ENCODE measurements at places on chromosomes 3 and 15. TPM values are rescaled to one million over a fixed set of nuclear protein-coding genes. Genes with fewer than 3 reads are reported as not detected.

Gene CA12
- total RNA-seq: 9.5 TPM

Gene GRAMD2A
- total RNA-seq: 4.4 TPM

- DNase-seq: no peak
Measured at GRCh38 chr3:5653426-5654143, 466.1 kb downstream of the EDEM1 start.

DNA sequence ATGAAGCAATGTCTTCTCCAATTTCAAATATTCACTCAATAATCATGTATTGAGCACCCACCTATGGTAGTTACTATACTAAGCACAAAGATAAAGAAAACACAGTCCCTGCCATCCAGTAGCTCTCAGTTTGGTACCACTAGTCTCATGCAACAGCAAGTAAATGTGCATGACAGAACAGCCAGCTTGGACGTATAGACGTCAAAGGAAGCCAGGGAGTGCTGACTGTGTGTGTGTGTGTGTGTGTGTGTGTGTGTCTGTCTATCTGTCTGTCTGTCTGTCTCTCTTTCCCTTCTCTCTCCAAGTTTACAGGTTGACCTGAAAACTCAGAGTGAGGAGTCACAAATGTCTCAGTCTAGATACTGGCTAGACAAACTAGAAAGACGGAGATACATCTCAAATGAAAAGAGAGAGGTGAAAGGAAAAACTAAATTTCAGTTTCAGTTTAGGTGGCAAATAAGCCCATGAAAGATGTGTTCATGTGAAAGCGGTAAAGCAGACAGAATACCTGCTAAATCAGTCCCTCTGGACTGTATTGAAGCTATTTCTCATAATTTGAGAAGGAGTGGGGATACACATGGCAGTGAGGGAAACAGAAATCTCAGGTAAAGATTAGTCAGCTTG, 141.1 kb upstream of the PTPRG start:
- DNase-seq: no peak

DNA sequence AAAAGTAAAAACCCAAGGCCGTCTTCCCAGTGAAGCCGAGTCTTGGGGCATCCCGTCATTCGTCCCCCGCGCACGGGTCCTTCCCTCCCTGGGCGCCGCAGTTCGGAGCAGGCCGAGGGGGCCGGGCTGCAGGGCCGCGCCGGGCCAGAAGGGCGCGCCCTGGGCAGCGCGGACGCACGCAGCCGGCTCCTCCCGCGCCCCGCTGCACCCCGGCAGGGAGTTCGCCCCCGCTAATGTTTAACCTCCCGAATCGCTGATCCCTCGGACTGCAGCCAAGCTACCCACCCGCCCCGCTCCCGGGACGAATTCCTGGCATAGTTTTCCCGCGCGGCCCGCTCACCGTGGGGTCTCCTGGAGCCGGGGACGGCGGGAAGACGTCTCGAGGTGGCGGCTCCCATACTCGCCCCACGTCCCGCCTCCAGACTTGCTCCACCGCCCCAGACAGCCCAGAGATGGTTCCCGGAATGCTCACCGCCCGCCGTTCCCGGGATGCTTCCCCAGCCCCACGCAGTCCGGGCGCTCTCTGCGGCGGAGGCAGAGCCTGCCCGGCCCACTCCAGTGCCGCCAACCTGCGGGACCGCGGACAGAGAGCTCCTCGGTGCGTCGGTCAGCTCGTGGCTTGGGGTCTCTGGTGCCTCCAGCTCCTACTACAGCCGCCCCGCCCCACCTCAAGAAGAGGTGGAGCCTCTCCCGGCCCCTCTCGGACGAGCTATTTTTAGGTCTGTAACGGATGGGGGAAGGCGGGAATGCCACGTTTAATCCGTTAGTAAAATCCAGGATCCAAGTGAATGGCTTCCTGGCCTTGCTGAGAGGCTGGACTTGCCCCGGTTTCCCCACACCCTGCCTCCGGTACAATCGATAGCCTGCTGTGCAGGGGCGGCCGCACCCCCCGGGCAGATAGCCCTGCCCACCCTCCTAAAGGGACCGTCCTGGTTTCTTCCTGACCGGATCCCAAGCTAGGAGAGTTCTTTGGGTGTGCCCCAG, at the start of gene DZIP1L:
TSS of gene DZIP1L (minus strand) at position 621 of the 984 bp plus-strand sequence. CDS start 11,637 bp downstream, outside the sequence.
- DNase-seq: peak; percentile 81
